ENCODE measurements at places on chromosomes 7 and 10. TPM values are rescaled to one million over a fixed set of nuclear protein-coding genes. Genes with fewer than 3 reads are reported as not detected.

The SPDYE1 gene
- 0.10 TPM for total RNA-seq

The CYP2C8 gene
- 1.9 TPM for total RNA-seq

The ADAM8 gene
- 116 TPM for total RNA-seq

The GIMAP7 gene
- 0.30 TPM for total RNA-seq

The FGFBP3 gene
- total RNA-seq, result 3.4 TPM

The CYP3A5 gene
- total RNA-seq, result not detected

The BUD23 gene
- total RNA-seq, result 63.9 TPM

The NEURL1 gene
- 0.30 TPM for total RNA-seq

The CALML5 gene
- total RNA-seq, result not detected

The FANK1 gene
- not detected for total RNA-seq

The THSD7A gene
- not detected for total RNA-seq

The STRIP2 gene
- 0.39 TPM for total RNA-seq

The HSPA12A gene
- 18.8 TPM for total RNA-seq

The OPN4 gene
- total RNA-seq, result not detected

The SLC39A12 gene
- total RNA-seq, result not detected

The GHRHR gene
- not detected for total RNA-seq

The SUN3 gene
- not detected for total RNA-seq

The HEPACAM2 gene
- not detected for total RNA-seq

The MOGAT3 gene
- total RNA-seq, result not detected

The IKZF1 gene
- total RNA-seq, result 261 TPM

The TMEM196 gene
- not detected for total RNA-seq

The MMD2 gene
- not detected for total RNA-seq

The CADPS2 gene
- not detected for total RNA-seq

The NPFFR1 gene
- total RNA-seq, result not detected

The GNGT1 gene
- total RNA-seq, result not detected

The C10orf143 gene
- 9.1 TPM for total RNA-seq

The MEOX2 gene
- not detected for total RNA-seq

The SOSTDC1 gene
- not detected for total RNA-seq

The SCIN gene
- 0.49 TPM for total RNA-seq

The VSTM2A gene
- not detected for total RNA-seq

The PTEN gene
- 134 TPM for total RNA-seq

The ACSM6 gene
- not detected for total RNA-seq

The ZNF32 gene
- 35.8 TPM for total RNA-seq

The C10orf105 gene
- not detected for total RNA-seq

The ZNF398 gene
- 22.5 TPM for total RNA-seq

The ITGB8 gene
- total RNA-seq, result 0.30 TPM

The UTF1 gene
- not detected for total RNA-seq

The TBX20 gene
- not detected for total RNA-seq

The EVX1 gene
- not detected for total RNA-seq

The CRHR2 gene
- not detected for total RNA-seq

The SPOCK2 gene
- total RNA-seq, result 139 TPM

The C10orf53 gene
- not detected for total RNA-seq

The TMEM236 gene
- total RNA-seq, result 0.27 TPM

The SEMA4G gene
- 2.2 TPM for total RNA-seq

The NANOS1 gene
- total RNA-seq, result 0.69 TPM

The AKR1C1 gene
- total RNA-seq, result not detected

The ANKRD2 gene
- not detected for total RNA-seq

The CCDC126 gene
- 18.0 TPM for total RNA-seq

The PHKG1 gene
- 4.0 TPM for total RNA-seq

The GJD4 gene
- not detected for total RNA-seq

The PARD3 gene
- not detected for total RNA-seq

The MTPN gene
- total RNA-seq, result 114 TPM

The WEE2 gene
- not detected for total RNA-seq

The STAG3 gene
- 22.0 TPM for total RNA-seq

Measured in B cell (primary cell).